HuH-7 (cell line): ENCODE measurements at places on chromosomes 6 and 20.

- DNase-seq: no peak
Measured at GRCh38 chr6:98380589-98380988, 453.8 kb upstream of the POU3F2 start.

GRCh38 chr6:21259660-21260059, 333.9 kb upstream of the SOX4 start:
- DNase-seq: no peak

- no peak for DNase-seq
Measured at GRCh38 chr20:48431653-48432493, 395.9 kb downstream of the PREX1 start.

- DNase-seq: no peak
Measured at GRCh38 chr20:37627767-37628130, 66.1 kb upstream of the CTNNBL1 start.

DNA sequence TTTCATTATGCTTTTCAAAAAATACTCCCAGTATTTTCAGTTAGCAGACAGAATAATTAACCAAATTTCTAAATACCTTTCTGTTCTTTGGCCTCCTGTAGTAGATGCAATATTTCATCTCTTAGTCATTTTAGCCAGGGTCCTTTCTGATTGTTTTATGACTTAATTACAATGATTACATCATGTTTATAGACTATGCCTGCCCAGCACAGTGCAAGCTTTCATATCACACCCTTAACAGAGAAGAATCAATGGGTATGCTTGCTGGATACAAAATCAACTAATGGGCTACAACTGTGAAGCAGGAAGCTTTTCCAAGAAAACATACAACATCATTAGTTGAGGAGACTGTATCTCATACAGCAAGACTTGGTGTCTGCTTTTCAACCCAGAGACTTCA, 119.8 kb upstream of the NRSN1 start:
- peak; percentile 2 for DNase-seq

- DNase-seq: no peak
Measured at GRCh38 chr20:43006651-43007375, 182.9 kb downstream of the PTPRT start.

GRCh38 chr6:156160007-156160794, 617.0 kb upstream of the ARID1B start:
- no peak for DNase-seq

DNA sequence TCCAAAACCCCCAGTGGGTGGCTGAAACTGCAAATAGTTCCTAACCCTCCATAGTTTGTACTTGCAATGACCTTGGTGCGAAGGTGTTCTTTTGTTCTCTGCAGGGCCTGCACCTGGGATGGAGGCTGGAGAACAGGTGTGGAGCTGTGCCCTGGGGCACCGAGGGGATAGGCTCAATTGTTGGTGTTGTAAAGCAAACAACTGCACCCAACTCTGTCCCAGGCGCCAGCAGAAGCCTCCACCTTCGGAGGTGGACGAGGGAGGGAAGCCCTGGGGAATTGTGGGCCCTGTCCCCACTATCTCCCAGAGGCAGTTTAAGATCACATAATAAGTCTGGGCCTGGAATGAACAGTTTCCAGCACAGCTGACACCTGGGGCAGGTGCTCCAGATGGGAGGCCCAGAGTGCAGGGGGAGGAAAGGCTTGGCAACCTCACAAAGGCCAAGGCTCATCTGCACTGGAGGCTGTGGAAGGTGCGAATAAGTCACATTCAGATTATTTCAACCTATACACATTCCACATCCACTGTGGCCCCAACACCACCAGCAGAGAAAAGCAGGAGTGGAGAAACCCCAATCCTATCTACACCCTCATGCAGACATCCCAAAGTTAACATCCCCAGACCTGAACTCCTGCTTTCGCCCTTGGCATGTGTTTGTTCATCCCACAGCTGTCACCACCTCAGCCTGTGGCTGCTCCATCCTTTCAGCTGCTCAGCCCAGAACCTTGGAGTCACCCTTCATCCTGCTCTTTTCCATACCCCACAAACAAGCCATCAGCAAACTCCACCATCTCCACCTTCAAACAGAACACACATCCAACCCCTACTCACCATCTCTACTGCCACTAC, 12.3 kb upstream of the CBFA2T2 start:
- DNase-seq: no peak

- no peak for DNase-seq
Measured at GRCh38 chr6:153944201-153944600, 94.8 kb upstream of the OPRM1 start.

DNA sequence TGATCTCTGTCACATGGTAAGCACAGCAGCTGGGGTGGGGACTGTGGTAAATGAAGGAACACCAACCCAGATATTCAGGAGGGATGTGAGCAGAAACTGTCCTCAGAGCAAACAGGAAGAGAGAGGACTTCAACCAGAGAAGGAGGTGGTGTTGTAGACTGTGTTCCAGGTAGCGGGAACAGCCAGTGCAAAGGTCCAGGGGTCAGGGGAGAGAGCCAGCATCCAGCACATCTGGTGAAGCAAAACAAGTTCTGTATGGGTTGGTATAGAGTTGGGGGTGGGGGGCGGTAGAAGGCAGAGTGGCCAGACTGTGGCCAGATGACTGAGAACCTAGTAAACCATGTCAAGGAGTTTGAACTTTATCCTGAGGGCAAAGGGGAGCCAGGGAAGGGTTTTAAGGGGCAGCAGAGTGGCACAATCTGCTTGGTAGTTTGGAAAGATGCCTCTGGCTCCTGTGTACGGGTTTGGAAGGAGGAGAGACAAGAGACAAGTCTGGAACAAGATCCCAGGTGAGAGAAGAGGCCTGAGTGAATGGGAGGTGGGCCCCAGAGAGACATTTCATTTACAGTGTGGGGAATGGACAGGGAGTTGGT, 27.8 kb upstream of the TTPAL start:
- no peak for DNase-seq

DNA sequence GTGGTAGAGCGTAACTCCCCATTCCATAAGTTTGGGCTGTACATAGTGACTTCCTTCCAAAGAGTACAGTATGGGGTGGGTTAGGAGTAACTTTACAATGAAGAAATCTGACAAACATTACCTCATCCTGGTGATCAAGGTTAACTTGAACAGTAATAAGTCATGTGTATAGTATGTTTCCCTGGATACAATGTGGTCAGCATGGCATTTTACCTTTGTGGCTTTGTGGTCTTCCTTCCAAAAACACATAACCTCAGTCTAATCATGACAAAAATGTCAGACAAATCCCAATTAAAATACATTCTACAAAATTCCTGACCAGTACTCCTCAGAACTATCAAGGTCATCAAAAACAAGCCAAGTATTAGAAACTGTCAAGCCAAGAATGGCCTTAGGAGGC, 225.1 kb downstream of the UBE3D start:
- no peak for DNase-seq

- DNase-seq: no peak
Measured at GRCh38 chr6:53520320-53520928, 24.5 kb downstream of the GCLC start.
